ENCODE measurements at places on chromosomes 1 and 21.

- no peak for DNase-seq
These were observed 67.1 kb downstream of the CAMTA1 start for GRCh38 chr1:6852136-6852890.

DNA sequence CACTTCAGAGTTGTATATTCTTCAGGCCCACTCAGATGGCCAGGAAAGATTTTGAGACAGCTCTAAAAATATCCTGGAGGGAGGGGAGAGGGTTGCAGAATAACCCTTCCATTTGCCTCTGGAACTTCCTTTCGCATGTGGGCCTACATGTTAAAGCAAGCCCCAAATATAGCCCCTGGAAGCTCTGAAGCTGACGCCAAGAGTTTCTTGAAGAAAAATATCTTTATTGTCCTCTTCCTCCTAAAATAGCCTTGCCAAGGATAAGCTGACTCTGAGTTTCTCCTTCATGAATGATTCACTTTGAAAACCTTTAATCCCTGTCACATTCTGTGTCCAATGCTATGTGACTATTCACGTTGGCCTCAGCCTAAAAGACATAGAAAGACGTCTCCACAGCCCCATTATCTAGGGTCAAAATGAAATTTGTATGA is 6.4 kb downstream of the C1orf116 start:
- DNase-seq: no peak

- DNase-seq: no peak
These were observed 187.3 kb downstream of the SLC44A5 start for GRCh38 chr1:75423616-75424015.

- no peak for DNase-seq
These were observed 75.2 kb upstream of the GADD45A start for GRCh38 chr1:67609577-67610341.

GRCh38 chr1:213119794-213120193 is 68.8 kb downstream of the RPS6KC1 start:
- DNase-seq: no peak

DNA sequence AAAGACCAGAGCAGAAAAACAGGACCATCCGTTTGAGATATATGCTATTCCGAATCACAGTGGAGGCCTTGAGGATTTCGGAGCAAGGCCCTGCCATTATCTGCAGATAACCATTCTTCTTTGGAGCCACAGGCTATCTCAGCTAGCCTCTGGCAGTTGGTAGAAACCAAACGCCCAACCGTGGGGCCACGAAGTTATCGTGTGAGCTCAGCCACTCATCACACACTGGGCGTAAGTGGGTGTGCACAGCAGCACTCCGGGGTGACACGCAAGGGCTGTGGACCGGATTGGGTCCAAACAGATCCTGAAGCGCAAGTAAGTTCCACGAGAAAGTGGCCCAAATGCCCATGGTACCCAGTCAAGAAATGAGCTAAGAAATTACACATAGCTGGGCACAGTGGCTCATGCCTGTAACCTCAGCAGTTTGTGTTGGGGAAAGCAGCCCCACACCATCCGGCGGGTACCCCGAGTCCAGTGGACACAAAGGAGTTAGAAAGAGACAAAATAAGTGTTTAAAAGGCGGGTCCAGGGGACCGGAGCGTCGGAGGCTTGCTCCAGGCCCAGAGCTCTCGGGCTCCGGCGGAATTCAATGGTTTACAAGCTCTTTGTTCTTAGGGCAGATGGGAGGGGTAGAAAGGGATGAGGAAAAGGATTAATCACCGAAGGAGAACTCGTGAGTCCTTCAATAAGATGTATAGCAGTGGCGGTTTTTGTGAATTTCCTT is 130.6 kb downstream of the LIPI start:
- DNase-seq: no peak

GRCh38 chr1:168442931-168443330 is 100.9 kb downstream of the XCL2 start:
- DNase-seq: no peak

- DNase-seq: no peak
These were observed 201.1 kb downstream of the OMA1 start for GRCh38 chr1:58345215-58346035.

GRCh38 chr1:22320587-22321344 is 130.9 kb upstream of the ZBTB40 start:
- DNase-seq: no peak
